SIG-M5 (cell line): ENCODE measurements at places on chromosomes 11 and 22.

DNA sequence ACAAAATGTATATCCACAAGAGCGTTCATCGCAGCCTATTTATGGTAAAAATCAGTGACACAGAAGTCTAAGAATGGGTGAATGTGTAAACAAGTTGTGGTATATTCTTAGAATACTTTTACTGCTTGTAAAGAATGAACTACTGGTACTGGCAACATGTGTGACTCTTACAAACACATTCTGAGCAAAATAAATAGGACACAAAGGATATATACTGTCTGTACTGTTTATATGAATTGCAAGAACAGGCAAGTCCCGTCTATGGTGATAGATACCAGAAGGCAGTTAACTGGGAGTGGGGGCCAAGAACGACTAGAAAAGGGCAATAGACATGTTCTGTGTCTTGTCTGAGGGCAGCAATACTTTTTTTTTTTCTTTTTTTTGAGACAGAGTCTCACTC, 112.6 kb downstream of the TBC1D22A start:
- DNase-seq: no peak

DNA sequence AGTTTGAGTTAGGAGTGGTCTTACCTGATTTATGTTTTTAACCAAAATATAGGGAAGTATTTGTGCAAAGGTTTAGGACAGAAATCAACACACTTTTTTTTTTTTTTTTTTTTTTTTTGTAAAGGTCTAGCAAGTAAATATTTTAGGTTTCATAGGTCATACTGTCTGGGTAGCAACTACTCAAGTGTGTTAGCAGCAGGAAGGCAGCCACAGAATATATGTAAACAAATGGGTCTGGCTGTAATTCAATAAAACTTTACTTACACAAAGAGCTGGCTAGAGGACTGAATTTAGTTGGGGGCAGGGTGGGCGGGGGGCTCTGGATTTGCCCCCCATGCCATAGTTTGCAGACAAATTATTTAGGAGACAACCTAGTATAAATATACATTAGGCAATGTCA, 510.4 kb downstream of the NELL1 start:
- DNase-seq: no peak

GRCh38 chr11:39917256-39917655, 1542.2 kb downstream of the LRRC4C start:
- DNase-seq: no peak

DNA sequence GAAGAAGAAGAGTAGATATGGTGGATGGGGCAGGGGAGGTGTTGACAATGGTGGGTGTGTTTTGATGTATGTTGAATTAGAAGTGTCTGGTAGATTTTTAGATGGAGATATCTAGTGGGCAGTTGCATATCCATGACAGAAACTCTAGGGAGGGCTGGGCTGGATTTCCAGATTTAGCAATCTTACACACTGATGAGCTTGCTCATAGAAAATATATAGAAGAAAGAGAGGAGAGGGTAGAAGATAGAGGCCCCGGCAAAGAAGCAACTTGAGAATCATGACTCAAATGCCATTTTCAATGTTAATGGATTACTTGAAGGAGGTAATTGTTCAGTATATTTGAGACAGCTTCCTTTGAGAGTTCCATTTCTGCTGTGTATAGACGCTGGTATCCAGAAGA, 8.2 kb downstream of the REXO2 start:
- DNase-seq: no peak

- DNase-seq: no peak
Measured at GRCh38 chr11:70510571-70510970, 112.2 kb downstream of the CTTN start.

GRCh38 chr11:114774599-114775361, 96.5 kb downstream of the NXPE2 start:
- DNase-seq: no peak

- DNase-seq: no peak
Measured at GRCh38 chr11:110710628-110711381, 1.4 kb downstream of the ARHGAP20 start.

DNA sequence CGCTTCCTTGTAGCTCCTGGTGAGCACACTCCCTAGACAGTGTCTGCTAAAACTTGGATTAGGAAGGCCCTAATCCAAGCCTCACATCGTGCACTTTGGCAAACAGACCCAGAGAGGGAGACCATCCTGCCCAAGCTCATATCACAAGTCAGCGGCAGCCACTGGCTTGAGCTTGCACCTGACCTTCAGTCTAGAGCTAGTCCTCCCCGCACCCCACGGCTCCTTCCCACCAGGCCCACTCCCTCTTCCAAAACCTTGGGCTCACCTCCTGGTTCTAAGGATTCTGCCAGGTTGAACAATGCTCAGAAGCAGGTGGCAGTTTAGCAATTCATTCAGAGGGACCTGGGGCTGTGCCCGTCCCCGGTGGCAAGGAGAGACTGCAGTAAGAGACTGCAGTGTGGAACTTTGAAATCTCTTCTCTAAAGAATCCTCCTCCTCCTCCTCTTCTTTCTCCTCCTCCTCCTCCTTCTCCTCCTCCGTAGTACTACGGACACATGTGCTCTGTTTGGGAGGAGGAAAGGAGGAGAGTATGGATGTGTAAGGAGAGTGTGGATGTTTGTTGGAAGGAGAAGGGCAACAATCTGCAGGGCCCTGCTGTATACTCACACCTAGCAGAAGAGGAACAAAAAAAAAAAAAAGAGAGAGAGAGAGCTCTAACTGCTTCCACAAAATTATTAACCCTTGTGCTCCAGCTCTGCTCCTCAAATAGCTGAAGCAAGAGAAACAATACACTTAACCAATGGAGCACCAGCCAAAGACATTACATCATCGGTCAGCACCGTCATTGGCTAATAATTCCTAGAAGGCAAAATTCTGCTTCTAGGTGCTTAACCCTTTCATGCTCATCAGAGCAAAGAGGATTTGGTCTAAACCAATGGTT, 6.0 kb downstream of the SYN3 start:
- DNase-seq: no peak

DNA sequence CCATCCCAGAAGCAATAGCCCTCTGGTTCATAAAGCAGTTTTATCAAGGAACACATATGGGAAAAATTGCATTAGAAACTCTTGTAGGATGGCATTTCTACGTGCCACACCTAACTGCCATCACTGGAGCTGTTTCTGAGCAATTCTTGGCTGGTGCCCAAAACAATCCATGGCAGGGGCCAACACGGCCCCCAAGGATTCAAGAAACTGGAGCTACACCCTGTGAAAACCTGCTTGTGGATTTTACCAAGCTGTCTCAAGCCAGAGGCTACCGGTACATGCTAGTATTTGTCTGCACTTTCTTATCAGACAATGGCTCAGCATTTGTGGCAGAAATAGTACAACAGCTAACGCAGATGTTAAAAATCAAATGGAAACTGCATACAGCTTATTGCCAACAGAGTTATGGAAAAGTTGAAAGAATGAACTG, 42.4 kb upstream of the GLYAT start:
- no peak for DNase-seq

DNA sequence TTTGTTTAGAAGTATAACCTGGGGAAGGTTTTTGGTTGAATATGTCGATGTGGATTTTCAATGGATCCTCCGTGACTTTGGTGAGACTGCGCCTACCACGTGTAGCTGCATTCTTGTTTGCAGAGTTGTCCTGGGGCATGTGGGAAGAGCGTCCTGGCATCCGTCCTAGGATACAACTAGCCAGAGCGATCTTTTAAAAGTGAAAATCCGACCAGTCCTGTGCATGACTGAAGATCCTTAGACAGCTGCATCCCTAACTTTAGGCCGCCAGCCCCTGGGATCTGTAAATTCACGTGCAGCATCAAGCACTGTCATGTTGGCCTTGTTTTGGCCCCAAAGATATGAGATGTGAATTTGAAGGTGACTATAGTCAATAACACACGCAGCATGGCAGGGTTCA, 22.4 kb upstream of the THY1 start:
- DNase-seq: no peak

- no peak for DNase-seq
Measured at GRCh38 chr22:18980829-18981228, 44.7 kb upstream of the PRODH start.

GRCh38 chr22:42820045-42820763, 36.9 kb downstream of the ARFGAP3 start:
- no peak for DNase-seq

DNA sequence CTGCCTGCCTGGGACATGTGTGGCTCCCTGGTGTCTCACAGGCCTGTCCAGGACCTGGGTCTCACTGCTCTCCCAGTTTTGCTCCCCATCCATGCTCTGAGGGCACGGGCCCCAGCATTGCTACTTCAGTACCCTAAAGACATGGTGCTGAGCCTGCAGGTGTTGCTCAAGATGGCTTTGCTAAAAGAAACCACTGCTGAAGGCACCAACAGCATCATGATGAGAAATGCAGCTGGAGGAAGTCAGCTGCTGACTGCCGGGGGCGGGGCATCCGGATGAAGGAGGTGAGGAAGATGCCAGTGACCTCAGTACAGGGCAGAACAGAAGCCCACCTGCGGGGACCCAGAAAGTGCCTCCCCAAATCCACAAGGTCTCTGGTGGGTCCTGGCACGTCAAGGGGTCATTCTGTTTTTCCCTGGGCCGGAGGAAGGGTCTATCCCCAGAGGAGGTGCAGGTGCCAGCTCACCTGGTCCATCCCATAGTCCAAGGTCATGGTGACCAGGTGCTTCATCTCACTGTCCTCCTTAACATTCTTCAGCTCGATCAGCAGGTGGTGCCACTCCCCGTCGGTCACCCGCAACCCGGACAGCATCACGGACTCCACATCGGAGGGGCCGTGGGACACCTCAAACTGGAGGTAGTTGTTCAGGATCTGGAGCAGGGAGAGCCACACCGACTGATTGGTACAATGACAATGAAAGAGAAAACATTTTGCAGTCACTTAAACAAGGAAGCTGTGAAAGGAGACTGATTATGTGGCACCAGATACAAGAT, 63.9 kb downstream of the TRMU start:
- no peak for DNase-seq

GRCh38 chr11:61940466-61940865, 9.7 kb upstream of the BEST1 start:
- no peak for DNase-seq

- peak; percentile 19 for DNase-seq
Measured at GRCh38 chr11:9158898-9159391, 67.5 kb upstream of the SCUBE2 start.

- no peak for DNase-seq
Measured at GRCh38 chr22:39444247-39444800, 12.5 kb upstream of the MGAT3 start.

DNA sequence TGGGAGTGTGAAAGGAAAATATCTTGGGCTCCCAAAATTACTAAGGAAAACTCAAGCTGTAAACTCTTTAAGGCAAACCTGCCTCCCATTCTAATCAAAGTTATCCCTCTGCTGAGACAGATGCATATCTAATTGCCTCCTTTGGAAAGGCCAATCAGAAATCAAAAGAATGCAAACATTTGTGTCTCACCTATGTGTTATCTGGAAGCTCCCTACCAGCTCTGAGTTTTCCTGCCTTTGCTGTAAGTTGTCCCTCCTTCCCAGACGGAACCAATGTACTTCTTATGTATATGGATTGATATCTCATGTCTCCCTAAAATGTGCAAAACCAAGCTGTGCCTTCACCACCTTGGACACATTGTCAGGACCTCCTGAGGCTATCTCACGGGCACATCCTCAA, 95.8 kb downstream of the AASDHPPT start:
- DNase-seq: no peak

- DNase-seq: no peak
Measured at GRCh38 chr11:18461909-18462308, 6.3 kb downstream of the LDHAL6A start.

GRCh38 chr22:28188178-28188879, 269.3 kb upstream of the PITPNB start:
- DNase-seq: no peak

- no peak for DNase-seq
Measured at GRCh38 chr22:46971099-46971763, 208.8 kb downstream of the TBC1D22A start.

GRCh38 chr11:83061883-83062282, 9.8 kb downstream of the RAB30 start:
- no peak for DNase-seq

DNA sequence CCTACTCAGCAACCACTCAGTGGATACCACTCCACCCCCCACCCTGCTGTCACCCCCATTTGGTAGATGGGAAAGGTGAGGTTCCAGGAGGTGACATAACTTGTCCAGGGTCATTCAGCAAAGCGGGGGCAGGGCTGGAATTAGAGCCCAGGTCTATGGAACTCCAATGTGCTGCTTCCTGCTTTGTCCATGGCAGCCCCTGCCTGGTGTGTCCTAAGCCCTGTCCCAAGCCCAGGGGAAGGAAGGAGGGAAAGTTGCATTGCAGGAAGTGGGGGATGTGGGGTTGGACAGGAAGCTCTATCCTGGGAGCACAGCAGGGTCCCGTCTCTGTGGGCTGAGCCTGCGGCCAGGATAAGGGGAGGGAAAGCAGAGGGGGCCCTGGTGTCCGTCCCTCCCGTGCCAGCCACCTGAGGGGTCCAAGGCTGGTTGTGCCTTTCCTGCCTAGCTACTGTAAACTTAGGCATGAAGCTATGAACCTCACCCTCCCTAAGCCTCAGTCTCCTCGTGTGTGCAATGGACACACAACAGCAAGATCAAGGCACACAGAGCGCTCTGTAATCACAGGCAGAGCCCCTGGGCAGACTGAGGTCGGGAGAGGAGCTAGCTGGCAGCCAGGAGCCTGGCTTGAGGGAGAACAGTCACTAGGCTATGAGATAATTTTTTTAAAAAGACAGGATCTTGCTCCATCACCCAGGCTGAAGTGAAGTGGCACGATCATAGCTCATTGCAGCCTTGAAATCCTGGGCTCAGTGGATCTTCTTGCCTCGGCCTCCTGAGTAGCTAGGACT, 12.9 kb downstream of the GAL3ST1 start:
- DNase-seq: no peak

DNA sequence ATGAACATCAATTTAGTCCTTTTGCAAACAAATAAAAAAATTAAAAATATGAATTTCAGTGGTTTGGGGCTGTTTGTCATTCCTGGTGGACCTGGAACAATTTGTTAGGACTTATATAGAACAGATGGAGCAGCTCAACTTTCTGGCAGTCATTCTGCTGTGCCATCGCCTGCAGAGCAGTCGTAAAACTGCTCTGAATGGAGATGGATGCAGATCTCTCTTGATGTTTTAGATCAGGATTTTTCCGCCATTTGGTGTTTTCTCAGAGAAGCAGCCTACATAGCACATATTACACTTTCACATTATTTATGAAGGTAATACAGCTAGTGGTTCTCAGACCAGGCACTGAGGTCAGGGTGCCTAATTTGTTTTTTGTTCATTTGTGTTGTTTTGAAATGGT, 31.8 kb upstream of the HSPA8 start:
- no peak for DNase-seq

DNA sequence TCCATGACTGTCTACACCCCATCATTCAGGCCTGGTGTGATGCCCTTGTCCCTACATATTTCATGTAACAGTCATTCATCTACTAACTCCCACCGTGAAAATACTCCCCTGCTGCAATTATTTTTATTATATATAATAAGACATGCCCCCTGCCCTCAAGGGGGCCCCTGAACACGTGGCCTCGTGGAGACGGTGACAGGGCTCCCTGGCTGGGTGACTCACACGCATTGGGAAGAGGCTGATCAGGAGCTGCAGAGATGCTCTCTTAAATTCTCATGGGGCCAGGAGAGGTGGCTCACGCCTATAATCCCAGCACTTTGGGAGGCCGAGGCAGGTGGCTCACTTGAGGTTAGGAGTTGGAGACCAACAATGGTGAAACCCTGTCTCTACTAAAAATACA, 88.6 kb downstream of the ST3GAL4 start:
- no peak for DNase-seq
